ENCODE measurements at places on chromosomes 1 and 21.

GRCh38 chr1:76113446-76113845, 38.9 kb downstream of the ST6GALNAC3 start:
- no peak for DNase-seq

DNA sequence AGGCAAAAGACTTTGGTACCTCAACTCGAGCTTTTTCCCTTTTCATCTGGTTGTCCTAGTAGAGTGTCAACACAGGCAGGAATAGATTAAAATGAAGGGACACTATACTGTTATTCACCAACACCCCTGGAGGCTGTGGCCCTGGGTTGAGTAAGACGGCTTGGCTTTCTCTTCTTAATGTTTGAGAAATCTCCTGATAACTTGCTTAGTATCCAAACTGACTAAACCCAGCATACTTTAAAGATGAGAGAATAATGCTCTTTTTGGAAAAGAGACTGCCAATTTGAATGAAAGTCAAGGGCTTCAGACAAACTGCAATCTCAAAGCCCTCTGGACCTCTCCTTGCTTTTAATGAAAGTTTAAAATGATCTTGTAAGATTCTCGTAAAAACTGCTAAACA, 2.6 kb upstream of the SLC30A1 start:
- DNase-seq, result no peak

- DNase-seq, result no peak
Observed at GRCh38 chr21:31780944-31781343, 49.0 kb upstream of the SCAF4 start.

GRCh38 chr1:153790313-153790965, 15.2 kb downstream of the SLC27A3 start:
- DNase-seq, result no peak

DNA sequence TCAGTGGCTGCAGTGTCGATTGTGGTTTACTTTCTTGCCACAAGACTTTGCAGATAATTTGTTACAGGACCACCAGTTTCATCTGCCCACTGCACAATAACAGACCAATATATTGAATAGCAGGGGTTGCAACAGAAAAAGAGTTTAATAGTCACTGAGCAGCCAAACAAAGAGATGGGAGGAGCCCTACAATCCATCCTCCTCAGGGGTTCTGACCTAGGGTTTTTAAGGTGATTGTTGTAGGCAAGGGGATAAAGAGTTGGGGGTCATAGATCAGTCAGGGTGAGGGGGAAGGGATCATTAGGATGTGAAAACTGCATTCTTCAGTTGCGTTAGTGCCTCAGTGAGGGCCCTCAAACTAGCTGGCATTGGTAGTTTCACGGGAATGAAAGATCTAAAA, 110.7 kb upstream of the OLFM3 start:
- DNase-seq, result no peak

GRCh38 chr1:243409284-243409683, 153.4 kb downstream of the SDCCAG8 start:
- DNase-seq, result no peak

DNA sequence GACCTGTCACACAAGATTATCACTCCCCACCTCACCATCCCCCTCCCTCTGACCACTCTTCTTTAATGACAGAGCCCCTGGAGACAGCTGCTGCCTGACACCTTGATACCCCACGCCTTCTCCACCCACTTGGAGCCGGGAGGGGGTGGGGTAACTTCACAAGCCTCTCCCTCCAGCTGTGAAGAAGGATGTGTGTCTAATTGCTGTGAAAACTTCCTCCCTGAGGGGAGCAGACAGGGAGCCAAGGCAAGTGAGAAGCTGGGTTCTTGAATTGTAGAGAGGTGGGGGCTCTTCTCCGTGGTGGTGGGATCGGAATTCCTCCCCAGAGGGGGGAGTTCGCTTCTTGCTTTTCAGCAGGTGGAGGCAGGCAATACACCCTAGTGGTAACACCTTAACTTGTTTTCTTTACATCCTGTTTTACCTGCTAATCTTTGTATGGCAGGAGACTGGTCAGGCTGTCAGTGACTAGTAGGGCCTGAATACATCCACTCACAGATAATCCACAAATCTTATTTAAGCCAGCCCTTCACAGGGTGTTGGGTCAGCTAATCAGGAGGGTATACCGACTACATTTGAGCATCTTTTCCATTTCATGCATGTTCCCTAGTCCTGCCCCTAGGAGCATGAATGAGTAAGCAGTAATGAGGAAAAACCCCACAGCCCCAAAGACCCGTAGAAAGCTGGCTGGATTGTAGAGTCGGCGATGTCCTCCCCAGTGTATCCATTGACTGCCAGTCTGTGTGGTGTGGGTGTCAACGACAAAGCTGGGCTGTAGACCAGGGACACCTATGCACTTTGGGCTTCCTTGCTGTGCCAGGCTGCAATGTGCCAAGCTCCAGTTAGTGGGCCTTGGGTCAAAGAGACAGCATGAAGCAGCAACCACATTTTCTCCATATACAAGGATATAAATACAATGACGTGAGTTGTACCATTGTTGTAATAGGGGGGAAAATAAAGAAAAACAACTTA, 57.3 kb downstream of the NFASC start:
- DNase-seq, result no peak

DNA sequence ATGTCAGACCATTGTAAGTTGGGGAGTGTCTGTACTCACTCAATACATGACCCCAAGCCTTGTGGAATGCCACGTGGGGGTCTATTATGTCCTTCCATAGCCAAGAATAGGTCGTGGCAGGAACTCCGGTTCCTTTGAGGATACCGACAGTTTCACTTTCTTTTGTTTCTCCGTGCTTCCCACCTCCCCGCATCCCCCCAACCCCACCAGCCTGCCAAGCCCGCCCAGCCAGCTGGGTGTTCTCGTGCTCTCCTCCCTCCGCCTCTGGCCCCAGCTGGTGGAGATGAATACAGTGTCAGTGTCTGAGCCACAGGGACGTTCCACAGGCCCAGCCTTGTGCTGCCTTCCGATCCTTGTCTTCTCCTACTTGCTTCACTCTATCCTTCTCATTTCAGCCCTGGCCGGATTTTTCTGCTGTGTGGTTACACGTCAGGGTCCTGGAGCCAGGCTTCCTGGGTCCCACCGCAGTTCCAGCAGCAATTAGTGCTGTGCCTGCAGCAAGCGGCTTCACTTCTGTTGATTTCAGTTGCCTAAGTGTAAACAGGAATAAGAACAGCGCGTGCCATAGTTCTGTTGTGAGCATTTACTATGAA, 4.1 kb upstream of the AGTRAP start:
- DNase-seq, result peak; percentile 90

DNA sequence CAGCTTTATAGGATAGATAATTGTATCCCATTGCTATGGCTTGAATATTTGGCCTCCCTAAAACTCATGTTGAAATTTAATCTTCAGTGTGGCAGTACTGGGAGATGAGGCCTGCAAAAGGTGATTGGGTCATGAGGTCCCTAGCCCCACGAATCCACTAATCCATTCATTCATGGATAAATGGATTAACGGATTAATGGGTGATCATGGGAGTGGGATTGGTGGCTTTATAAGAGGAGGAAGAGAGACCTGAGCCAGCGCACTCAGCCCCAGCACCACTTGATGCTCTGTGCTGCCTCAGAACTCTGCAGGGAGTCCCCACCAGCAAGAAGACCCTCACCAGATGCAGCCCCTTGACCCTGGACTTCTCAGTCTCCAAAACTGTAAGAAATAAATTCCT, 32.0 kb downstream of the S100A6 start:
- DNase-seq, result no peak

GRCh38 chr1:219798283-219799030, 129.9 kb downstream of the SLC30A10 start:
- peak; percentile 11 for DNase-seq

GRCh38 chr1:41862384-41863221, 56.1 kb downstream of the HIVEP3 start:
- DNase-seq, result no peak

- no peak for DNase-seq
Observed at GRCh38 chr1:3575993-3576392, 35.3 kb downstream of the MEGF6 start.

DNA sequence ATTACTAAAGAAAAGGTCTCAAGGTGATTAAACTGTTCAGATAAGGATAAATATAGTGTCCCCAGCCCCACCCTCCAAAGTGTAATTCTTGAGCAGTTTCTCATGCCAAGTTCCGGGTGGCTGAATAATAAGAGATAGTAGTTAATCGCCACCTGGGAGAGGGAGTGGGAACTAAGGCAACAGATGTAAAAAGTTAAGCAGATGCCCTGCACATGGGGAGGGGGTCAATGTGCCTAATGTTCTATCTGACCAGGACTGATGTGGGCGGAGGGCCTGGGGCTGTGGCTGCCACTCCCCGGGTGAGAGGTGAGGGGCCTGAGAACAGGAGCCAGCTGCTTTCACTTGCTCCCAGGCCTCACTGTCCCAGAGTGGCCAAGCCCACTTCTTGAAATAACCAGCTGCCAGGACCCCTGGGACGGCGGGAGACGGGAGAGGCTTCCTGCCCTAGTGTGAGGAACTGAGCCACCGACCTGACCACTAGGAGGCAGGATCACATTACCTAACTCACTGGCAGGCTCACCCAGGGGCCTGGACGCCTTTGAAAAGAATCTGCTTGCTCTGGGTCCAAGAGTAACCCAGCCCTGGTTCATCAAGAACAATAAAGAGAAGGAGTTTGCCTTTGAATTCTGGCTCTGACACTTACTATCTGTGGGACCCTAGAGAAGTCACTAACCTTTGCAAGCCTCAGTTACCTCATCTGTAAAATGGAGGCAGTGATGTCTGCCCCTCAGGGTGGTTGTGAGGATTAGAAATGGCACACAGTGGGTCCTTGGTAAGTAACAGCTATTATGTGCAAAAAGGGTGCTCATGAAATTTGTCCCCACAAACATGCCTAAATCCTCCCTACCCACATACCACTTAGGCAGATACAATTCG, 179.2 kb downstream of the ATG4C start:
- no peak for DNase-seq

DNA sequence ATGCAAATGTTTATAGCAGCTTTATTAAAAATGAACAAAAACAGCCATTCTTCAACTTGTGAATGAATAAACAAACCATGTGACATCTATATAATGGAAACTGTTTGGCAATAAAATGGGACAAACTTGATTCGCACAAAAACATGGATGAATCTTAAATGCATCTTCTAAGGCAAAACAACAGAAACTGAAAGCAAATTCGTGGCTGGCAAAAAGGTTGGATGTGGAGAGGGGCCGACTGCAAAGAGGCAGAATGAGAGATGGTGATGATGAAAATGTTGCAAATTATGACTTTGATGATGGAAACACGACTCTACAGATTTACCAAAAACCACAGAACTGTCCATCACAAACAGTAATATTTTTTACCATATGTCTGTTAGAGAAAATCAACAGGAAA, 327.0 kb upstream of the NR5A2 start:
- peak; percentile 34 for DNase-seq

GRCh38 chr1:153976819-153977249, 640 bp downstream of the JTB start:
- no peak for DNase-seq

DNA sequence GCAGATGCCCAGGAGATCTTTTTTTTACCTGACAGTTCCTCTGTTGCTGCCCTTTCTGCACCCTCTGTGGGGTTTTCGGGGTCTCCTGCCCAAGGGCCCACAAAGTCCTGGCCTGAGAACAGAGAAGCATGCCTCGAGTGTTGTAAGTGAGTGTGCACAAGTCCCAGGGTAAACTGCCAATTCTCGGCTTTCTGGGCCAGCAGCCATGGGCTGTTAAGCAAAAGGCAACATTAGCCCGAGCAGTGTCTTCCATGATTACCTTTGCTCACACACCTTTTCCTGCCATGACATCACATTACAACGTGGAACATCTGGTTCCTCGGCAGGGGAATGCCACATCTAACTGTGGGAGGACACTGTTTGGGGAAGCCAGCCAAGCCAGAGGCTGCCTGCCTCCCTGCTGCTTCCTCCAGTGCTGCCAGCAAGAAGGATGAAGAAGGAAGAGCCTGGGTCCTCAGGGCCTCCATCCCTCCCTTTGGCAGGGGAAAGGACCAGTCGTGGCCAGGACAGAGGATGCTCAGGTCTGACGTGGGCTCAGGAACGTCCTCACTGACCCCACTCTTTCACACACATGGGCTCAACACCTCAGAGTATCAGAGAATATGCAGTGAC, 485.9 kb downstream of the OMA1 start:
- DNase-seq, result no peak

DNA sequence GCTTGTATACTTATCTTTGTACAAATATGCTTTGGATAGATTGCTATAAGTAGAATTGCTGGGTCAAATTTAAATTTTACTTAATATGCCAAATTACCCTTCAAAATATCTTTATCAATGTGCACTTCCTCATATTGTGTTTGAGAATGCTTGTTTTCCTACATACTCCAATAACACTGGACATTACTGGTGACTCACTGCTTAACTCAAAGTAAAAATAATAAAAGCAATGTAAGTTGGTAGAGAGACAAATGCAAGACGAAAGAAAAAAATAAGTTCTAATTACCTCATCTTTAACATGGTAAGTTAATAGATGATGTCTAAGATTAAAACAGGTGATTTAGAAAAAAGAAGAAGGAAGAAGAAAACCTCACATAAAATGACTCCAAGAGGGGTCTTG, 7.9 kb upstream of the SH3GLB1 start:
- no peak for DNase-seq

DNA sequence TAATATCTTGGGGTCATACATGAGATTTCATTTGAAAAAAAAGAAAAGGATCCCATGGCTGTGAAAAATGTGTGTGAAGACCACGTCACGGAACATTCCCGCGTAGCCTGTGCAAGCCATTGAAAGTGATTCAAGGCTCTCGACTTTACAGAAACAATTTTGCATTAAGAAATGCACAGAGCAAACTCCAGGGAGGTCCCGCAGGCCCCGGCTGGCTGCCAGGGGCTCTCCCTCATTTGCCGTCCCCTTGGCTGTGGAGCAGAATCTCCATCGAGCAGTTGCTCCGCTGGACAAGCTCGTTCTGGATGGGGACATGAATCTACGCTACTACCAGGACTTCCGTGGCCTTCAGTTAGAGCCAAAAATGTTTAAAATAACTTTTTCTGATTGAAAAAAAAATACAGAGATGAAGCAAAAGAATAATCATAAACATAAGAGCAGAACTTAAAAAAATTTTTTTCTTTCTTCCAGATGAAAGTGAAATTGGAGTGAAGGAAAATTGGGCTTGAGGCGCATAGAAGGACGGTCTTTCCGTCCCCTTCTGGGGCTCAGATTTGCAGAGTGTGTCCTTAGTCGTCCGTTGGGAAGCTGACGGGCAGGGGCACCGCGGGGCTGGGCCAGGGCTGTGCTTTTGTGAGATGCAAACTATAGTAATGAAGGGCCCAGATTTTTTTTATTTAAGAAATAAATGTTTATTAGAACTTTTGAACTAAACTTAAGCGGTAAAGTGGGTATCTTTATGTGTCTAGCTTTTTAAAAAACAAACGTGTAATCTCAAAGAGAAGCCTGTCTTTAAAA, 68.1 kb upstream of the ARHGEF16 start:
- no peak for DNase-seq
